ENCODE measurements at places on chromosomes 7 and 10.
A peak's percentile ranks its signal among the peaks of the same experiment; 100 is the strongest.

DNA sequence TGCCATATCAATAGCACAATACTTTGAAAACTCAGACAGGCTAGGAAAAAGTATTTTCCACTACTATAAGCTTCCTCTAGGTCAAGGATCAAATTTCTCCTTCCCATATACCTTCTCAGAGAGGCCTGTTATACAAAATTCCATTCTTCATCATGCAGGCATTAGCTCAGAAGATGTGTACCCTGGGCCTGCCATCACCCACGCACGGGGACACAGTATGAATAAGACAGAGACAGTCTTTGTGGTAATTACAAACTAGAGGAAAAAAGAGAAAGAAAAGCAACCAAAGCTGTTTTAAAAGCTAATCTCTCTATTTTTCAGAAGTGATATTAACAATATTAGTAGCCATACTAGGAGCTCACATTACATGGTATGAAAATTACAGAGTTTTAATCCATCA, 236.8 kb upstream of the AOAH start:
- no peak for DNase-seq

- DNase-seq: no peak
Measured at GRCh38 chr7:30888747-30889146, 22.9 kb upstream of the AQP1 start.

GRCh38 chr7:23960361-23960760, 250.3 kb downstream of the STK31 start:
- no peak for DNase-seq

- no peak for DNase-seq
Measured at GRCh38 chr10:49323171-49323895, 24.4 kb downstream of the C10orf71 start.

- DNase-seq: no peak
Measured at GRCh38 chr10:71748671-71749191, 24.6 kb downstream of the VSIR start.

DNA sequence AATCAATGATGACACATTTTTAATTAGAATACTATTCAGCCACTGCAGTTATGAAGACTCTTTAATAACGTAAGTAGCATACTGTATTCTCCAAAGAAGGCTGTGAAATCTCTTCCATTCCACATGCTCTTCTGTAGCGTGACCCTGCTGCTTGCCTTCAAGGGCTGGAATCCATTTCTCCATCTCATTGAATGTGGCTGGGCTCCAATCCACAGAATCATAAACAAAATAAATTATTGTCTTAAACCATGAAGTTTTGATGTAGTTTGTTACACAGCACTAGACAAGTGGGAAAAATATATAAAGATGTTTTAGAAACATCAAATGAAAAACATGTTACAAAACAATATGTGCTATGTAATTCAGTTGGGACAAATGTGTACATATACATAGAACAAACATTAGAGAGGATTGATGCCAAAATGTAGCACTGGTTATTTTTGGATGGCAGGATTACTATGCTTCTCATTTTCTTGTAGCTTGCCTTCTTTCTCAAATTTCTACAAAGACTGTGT, 410.8 kb upstream of the PODXL start:
- DNase-seq: no peak

- DNase-seq: no peak
Measured at GRCh38 chr10:128318366-128318765, 192.1 kb upstream of the MKI67 start.

GRCh38 chr7:5423976-5424748, 528 bp upstream of the TNRC18 start:
- peak; percentile 99 for DNase-seq

DNA sequence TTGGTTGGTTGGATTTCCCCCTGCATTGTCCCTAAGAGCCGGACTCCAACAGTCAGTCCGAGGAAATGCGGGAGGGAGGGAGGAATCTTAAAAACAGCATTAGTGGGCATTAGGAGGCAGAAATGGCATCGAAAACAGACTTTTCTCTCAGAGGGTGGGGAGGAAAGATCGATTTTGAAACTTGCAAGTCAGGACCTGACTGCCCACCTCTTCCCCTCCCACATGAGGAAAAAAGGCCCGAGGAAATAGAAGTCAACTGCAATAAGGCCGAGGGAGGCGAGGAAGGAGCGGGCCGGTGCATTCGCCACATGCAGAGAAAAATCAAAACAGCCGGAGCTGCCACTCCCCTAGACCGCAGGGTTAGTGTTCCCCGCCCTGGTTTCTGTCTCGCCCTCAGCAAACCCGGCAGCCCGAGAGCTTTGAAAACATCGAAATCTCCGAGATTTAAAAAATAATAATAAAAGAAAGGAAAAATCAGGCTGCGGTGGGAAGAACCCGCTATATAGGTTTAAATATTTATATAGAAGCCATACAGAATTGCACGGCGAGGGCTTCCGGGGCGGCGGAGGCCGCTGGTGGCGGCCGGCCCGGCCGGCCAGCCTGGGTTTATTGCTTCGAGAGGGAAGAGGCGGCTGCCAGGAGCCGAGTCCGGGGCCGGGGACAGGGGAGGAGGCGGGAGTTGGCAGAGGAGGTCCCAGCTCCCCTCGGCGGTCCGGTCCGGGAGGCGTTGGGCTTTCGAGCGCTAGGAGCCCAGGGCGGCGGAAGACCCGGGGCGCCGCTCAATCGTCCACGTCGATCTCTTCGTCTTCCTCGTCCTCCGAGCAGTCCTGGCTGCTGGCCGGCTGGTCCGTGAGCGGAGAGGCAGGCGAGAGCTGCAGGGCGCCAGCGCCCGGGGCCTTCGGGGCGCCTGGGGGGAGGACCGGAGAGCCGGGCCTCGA, 2.5 kb downstream of the LBX1 start:
- no peak for DNase-seq

GRCh38 chr7:463362-463781, 56.3 kb downstream of the PDGFA start:
- DNase-seq: no peak

- no peak for DNase-seq
Measured at GRCh38 chr10:99456931-99457288, 26.5 kb upstream of the GOT1 start.
